ENCODE measurements at places on chromosomes 4 and X. TPM values are rescaled to one million over a fixed set of nuclear protein-coding genes. Genes with fewer than 3 reads are reported as not detected.

The ASB12 gene
- polyA plus RNA-seq = not detected

The EREG gene
- polyA plus RNA-seq = 0.48 TPM

The CLGN gene
- not detected for polyA plus RNA-seq

The SSX3 gene
- polyA plus RNA-seq = not detected

The USP17L27 gene
- polyA plus RNA-seq = not detected

The BTK gene
- not detected for polyA plus RNA-seq

The AMMECR1 gene
- polyA plus RNA-seq = 7.3 TPM

The SOWAHB gene
- 0.04 TPM for polyA plus RNA-seq

The TSC22D3 gene
- 34.7 TPM for polyA plus RNA-seq

The SLC9B1 gene
- 0.07 TPM for polyA plus RNA-seq

The ZDHHC15 gene
- polyA plus RNA-seq = not detected

The SSX2B gene
- polyA plus RNA-seq = not detected

The GAB3 gene
- polyA plus RNA-seq = 0.82 TPM

The MAGEE1 gene
- polyA plus RNA-seq = 0.26 TPM

The VBP1 gene
- polyA plus RNA-seq = 11.3 TPM

The TMPRSS11E gene
- not detected for polyA plus RNA-seq

The AMTN gene
- not detected for polyA plus RNA-seq

The TMPRSS11A gene
- not detected for polyA plus RNA-seq

The PRR32 gene
- not detected for polyA plus RNA-seq

The S100P gene
- 0.06 TPM for polyA plus RNA-seq
